Left hindlimb (tissue), 1 donor: ENCODE measurements at places on chromosomes 13 and 19.
A peak's percentile ranks its signal among the peaks of the same experiment; 100 is the strongest.

DNA sequence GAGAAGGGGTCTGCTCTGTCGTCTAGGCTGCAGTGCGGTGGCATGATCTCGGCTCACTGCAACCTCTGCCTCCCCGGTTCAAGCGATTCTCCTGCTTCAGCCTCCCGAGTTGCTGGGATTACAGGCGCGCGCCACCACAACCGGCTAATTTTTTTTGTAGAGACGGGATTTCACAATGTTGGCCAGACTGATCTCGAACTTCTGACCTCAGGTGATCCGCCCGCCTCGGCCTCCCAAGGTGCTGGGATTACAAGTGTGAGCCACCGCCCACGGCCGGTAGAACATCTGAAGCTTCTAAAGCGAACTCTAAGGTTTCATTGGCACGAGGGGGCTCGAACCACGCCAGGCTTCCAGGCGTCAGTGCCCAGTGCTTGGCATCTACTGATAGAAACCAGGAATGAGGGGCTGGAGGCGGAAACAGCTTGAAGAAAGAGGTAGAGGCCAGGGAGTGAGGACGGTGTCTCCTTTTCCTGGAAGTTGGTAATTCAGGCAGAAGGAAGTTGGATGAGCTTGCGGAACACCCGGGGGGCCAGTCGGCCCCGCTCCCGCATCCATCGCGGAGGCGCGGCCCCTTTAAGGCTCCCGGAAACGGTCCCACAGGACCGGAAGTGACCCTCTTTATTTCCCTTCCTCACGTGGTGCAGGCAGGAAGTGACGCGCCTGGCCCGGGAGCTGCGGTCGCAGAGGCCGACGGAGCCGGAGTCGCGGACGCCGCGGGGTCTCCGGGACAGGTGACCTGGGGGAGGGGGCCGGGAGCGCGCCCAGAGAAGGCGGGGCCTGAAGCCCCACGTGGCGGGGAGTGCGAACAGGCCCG, at the start of gene CCDC9:
CCDC9 (plus strand) TSS at position 647 of the 814 bp plus-strand sequence. CDS start 1,876 bp downstream, outside the sequence.
- peak; percentile 98 for DNase-seq

GRCh38 chr13:29754473-29754806, 96.0 kb downstream of the UBL3 start:
- no peak for DNase-seq

DNA sequence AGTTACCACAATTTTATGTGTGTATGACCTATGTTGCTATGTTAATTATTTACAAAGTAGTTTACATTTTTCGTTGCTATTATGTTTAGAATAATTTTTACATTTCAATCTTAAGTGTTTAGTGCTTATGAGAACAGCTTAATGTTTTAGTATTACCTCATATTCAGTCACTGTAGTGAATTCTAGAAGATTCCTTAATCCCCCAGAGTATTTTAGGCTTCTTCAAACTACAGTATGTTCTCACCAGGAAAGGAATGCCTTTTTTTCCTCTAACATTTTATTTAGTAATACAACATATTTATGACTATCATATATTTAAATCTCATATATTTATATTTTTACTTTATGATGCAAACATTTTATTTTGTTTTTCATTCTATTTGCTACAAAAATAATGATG, 612.1 kb upstream of the KLHL1 start:
- no peak for DNase-seq

- DNase-seq = no peak
Observed at GRCh38 chr19:48760504-48761205, 5.3 kb downstream of the FGF21 start.

DNA sequence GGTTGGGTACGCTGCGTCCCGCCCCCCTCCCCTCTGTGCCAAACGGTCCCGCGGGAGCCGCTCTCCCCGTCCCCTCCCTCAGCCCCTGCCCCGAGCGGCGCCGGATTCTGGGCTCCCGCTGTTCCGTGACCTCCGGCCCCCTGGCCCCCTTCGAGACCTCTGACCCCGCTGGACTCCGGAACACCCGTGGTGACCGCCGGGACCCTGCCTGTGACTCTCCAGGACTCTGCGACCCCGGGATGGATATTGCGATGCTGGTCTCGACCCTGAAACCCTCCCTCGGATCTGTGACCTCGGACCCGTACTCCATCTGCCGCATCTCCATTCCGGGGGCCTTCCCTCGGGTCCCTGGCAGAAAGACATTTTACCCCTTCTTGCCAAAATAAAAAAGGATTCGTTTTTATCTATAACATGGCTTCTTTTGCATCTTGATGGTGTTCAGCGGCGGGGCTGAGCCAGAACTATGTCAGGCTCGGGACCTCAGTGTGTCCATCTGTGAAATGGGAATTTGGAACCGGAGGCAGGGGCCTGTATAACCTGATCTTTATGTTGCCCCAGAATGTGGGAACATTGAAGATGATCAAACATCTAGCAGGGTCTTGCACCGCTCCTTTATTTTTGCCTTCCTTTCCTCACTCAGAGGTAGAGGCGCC, 654 bp upstream of the MEGF8 start:
- no peak for DNase-seq

- no peak for DNase-seq
Observed at GRCh38 chr13:111567637-111568036, 247.2 kb downstream of the TEX29 start.

DNA sequence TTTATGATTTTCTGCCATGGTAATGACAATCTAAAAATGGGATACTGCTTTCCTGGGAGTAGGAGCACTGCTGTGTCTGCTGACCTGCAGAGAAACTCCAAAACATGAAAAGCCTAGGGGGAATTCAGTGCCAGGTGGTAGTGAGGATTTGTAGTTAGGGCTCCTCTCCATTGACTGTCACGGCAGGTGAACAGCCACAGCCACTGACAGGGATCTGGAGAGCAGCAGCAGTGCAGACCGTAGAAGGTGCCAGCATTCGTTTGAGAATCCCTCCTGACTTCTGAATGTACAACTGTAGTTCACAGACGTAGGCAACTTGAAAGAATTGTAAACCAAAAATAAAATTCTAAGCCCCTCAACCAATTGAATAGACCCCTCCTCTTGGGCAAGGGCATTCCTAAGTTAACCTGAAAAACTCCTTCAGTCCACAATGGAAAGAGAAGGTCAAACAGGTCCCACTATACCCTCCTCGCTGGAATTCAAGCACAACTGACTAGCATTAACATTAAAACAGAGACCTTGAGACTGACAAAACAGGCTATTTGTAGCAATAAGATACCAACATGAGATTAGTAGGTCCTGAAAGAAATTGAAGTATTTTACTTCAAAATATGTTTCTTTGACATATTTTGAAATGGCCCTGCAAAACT, 1328.8 kb downstream of the OLFM4 start:
- no peak for DNase-seq

- DNase-seq = no peak
Observed at GRCh38 chr19:20840371-20840770, 64.3 kb downstream of the ZNF66 start.

DNA sequence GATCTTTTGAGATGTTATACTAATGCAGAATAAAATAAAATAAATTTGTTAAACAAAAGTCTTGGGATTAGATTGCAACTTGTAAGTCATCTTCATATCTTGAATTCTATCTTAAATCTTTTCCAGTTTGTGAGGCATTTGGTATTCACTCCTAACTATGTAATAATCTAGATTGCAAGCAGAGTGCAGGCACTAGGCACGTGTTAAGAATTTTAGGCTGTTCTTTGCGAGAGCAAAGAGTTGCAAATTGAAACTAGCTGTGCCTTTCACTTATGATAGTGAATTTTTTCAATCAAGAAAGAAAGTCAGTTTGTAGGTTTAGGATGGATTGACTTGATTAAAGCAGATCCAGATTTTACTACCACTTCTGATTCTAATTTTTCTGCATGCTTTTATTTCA, 264.1 kb upstream of the SPRY2 start:
- DNase-seq = no peak

GRCh38 chr13:73599232-73600128, 534.7 kb downstream of the KLF12 start:
- no peak for DNase-seq

- no peak for DNase-seq
Observed at GRCh38 chr13:75596657-75597182, 39.4 kb upstream of the LMO7 start.

DNA sequence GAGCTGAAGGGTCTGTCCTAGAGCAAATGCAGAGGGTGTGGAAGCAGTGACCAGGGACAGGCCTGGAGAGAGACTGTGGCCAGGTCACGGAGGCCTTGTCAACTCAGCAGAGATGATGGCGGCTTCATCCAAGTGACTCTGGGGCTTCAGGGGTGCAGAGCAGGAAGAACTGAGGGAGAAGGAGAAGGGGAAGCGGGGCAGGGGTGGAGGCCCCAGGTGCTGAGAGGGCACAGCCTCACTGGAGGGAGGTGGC, 299.1 kb downstream of the ZNF536 start:
- DNase-seq = no peak

DNA sequence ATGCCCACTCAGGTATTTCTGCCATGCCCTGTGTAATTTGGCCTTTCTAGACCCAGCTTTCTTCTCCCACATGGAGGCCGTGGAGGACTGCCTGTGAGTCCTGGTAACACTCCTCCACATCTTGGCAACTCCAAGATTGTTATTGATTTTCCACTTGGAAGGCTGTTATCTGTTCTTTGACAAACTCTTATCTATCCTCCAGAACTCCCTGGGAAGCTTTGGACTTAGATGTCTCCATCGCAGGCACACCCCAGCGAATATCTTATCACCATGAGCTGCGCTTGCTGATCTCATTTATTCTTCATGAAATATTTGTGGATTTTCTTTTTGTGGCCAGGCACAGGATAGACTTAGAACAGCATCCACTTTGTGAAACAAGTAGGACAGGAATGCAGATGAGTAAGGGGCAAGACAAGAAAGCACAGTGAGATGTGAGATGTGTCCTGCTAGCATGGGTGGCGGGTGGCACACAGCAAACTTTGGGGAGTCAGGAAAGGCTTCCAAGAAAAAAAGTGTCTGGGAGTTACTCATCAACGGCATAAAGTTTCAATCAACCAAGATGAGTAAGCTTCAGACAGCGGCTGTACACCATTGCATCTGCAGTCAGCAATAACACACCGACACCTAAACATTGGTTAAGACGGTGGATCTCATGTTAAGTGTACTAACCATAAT, 84.5 kb upstream of the IRS2 start:
- DNase-seq = no peak

DNA sequence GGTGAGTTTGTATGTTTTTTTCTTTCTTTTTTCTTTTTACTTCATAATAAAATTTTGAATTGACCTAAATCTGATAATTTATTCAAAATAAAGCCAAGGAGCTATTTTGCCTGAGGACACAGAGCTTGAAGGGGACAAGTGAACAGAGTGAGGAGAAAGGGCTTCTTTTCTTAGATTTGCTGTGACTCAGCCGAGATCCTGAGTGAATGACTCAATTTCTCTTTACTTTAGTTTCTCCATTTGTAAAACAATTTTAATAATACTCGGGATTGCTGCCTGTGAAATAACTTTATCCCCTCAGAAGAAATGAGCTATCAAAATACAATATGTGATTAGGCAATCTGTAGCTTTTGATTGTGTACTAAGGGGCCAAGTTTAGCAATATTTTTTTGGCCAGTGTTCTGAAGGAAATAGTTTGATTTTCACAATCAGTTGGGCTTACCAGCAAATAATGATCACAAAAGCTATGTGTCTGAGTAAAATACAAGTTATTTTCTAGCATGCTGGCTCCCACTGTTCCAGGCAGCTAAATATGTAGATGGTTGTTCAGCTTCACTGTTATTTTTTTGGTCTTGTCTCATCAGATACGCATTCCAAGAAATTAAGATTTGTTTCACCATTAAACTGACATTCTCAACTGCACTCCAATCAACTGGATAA, 437.5 kb downstream of the FGF9 start:
- no peak for DNase-seq

DNA sequence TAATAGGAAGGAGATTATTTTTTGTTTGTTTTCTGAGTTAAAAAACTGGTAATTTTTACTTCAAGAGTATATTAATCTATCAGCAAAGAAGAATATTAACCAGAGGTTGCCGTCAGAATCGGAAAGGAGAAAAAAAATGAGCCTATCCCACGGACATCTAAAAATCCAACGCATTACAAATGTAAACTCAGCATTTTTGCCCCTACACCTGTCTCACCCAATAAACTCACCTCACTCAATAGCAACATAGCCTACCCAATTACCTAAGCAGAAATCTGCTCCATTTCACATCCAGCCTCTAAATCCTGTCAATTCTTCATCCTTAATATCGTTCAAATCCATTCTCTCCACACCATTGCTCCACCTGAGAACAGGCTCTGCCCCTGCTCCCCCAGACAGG, 10.4 kb upstream of the DIAPH3 start:
- no peak for DNase-seq

DNA sequence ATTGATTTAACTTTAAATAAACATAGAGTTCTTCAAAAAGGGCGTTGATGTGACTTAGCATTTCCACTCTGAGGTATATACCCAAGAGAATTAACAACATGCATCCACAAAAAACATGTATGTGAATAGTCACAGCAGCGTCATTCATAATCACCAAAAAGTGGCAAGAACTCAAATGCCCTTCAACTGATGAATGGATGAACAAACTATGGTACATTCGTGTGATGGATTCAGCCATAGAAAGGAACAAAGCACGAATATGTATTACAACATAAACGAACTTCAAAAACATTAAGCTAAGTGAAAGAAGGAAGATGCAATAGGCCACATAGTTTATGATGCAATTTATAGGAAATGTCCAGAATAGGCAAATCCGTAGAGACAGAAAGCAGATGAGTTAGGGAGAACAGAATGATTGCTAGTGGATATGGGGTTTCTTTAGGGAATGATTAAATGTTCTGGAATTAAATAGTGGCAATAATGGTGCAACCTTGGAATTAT, 72.3 kb upstream of the UQCRFS1 start:
- DNase-seq = no peak

- no peak for DNase-seq
Observed at GRCh38 chr13:51596541-51596940, 12.3 kb downstream of the WDFY2 start.

DNA sequence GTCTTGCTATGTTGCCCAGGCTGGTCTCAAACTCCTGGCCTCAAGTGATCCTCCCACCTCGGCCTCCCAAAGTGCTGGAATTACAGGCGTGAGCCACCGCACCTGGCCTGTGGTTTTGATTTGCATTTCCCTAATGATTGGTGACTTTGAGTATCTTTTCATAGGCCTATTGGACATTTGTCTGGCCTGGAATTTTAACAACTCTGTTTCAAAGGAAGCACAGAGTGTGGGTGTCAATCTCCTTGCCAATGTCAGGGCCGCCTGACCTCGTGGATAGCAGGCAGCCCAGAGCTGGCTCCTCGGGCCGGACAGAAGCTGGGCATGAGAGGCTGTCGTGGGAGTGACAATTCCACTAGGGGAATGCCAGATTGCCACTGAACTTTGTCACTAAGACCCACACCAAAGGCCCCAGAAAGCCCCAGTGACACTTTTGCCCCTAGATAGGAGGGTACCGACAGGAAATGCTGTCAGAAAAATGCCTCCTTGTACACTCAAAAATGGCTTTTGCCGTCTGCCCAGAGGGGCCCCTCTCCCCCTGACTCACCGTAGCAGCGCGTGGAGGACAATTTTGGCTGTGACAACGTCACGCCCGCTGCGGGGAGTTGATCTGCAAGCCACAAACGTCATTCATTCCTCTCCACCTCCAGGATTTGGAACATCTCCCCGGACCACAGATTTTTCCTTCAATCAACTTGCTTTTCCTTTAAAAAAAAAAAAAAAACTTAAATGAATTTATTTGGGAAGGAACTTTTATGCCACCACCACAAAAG, 11.7 kb upstream of the ADGRE5 start:
- peak; percentile 60 for DNase-seq
